Activated T-helper 1 cell treated with anti-CD3 and anti-CD28 coated beads, Interleukin-2, amount 50 U/mL, for 16 hours (primary cell): ENCODE measurements at places on chromosomes 5 and 9.

DNA sequence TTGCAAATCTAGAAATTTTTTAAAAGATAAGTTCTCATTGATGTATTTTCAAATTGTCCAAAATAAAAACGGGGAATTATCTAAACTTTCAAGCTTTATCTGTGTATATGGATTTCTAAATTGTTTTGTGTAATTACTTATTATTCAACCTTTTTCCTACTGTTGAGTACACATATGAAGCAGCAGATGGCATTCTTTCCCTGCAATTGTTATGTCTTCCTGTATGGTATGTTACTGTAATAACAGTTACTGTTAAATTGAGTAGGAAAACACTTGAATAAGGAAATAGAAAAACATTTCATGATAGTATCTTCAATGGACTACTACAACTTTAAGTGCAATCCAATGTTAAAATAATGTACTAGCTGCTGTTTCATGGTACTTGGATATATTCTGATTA lies 124.8 kb downstream of the RANBP17 start:
- no peak for DNase-seq

DNA sequence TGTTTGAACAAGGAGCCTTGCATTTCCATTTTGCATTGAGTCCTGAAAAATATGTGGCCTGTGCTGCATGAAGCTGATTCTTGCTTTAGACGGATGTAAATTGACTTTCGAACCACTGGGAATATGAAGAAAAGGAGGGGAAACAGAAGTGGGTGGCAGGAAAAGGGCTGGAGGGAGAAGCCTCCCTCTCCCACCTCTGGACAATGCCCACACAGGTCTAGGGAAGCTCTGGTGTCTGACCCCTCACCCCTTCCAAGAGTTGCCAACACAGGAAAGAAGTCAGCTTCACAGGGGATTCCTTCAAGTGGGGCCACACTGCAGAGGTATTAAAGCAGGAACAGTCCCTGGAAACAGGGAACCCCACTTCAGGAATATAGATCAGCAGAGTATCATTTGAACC lies 52.2 kb downstream of the ZNF366 start:
- DNase-seq, result no peak

DNA sequence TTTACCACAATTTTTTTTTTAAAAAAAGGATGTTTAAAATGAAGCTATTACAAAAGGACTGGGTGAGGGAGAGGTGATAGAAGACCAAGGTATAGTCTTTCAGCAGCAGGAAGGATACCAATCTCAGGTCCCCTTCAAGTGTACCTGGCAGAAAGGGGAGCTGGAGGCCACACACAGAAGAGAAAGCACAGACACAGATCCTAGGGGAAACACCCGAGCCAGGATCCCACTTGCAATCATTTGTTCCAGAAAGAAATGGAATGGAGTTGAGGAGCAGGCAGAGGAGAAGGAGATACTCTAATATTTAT lies 5.6 kb downstream of the GNPDA1 start:
- DNase-seq, result no peak

DNA sequence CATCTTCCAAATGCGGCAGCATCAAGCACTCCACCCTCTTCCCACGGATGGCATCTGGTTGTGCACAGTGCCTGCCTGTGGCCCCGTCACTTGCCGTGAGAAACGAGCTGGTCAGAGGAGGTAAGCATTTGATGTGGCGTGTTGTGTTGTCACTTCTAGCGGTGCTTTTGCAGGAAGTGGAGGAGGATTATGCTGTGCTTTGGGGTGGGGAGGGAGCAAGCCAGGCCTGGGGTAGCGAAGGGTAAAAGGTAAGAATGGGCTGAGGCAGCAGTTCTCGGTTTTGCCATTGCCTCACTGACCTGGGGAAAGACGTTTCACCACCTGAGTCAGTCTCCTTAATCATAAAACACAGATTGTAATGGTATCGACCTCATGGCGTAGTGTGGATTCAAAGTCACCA lies 2.3 kb upstream of the POMT1 start:
- peak; percentile 55 for DNase-seq

DNA sequence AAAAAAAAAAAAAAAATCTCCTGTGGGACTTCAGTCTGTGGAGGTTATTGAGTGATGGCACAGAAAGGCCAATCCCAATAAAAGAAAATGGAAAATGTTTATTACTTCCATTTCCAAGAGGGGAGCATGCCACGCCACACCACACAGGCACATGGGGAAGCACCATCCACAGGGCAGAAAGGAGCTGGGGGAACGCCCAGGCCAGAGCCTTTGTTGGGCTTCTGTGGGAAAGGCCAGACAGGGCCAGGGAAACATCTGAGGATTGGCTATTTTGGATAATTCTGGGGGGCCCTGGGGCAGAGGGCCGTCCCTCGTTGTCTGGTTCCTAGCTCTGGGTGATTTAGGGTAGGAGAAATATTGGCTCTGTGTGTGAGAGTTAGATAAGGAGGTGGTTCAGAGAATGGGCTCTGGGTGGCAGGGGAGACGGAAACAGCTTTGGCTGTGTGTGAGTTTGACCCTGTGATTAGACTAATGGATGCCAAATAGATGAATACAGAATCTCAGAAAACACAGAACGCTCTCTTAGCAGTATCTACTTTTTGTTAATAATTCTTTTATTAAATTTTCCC lies 49.0 kb upstream of the ABL1 start:
- DNase-seq, result no peak

GRCh38 chr9:35635730-35636129 lies 15.0 kb downstream of the SIT1 start:
- no peak for DNase-seq
